ENCODE measurements at places on chromosomes 3 and 15. TPM values are rescaled to one million over a fixed set of nuclear protein-coding genes. Genes with fewer than 3 reads are reported as not detected.

The STRIT1 gene
- total RNA-seq, result not detected

The TLE3 gene
- 27.7 TPM for total RNA-seq

The KIF7 gene
- 12.2 TPM for total RNA-seq

DNA sequence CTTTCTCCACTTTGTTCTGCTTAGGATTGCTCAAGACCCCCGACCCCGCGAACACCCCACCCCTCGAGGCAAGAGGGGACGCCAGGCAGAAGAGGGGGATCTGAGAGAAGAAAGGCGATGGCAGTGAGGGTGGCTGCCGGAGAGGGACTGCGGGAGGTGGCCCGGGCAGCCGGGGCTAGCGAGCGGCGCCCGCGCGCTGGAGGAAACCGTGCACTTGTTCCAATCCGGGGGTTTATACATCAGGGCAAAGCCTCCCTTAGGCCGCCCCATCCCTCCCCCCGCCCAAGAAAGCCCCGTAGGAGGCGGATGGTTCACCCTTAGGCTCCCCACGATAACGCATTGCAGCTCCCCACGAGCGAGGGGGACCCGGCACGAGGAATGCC is 475 bp downstream of the ERC2 start:
- DNase-seq, result no peak

- no peak for DNase-seq
These were observed 104.2 kb downstream of the CBLB start for GRCh38 chr3:105764378-105765307.
